ENCODE measurements at places on chromosomes 5 and 9.

DNA sequence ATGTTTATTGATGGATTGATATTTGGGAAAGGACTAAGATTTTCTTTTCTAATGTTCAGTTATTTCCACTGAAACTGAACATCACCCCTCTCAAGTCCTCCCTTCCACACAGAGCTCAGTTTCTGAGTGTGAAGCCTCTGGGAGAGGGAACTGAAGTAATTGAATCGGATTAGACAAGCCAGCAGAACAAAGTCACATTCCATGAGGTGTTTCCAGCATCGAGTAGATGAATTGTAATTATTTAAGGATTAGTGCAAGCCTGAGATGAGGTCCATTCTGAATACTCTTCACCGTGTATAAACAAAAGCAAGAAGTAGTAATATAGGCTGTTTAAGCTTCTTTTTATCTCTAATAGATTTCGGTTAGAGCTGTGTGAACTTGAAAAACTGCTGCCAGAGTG lies 2060.5 kb downstream of the MAT2B start:
- DNase-seq, result no peak

DNA sequence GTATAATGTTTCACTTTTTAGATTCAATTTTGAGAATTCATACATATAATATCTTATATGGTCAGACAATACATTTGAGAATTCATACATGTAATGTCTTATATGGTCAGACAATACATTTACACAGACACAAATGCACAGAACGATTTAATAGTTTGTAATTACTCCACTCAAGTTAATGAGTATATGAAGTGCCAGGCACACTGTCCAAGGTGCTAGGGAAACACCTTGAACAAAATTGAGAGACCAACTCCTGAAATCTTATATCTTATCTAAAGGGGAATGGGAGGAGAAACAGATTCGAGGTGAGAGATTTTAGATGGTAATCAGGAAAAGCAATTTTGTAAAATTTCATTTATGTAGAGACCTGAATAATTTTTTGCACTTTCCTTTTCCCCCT lies 994.7 kb downstream of the CDH12 start:
- no peak for DNase-seq

DNA sequence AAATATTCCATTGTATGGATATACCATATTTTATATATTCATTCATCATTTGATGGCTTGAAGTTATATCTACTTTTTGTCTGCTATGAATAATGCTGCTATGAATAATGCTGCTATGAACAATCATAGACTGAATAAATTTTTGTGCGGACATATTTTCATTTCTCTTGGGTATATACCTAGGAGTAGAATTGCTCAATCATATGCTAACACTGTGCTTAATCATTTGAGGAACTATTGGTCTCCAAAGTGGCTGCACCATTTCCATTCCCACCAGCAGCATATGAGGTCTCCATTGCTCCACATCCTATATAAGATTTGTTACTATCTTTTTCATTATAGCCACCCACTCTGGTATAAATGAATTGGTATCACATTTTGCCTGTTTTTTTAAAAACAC lies 18.3 kb upstream of the TEK start:
- DNase-seq, result no peak

GRCh38 chr5:11386398-11386797 lies 517.8 kb downstream of the CTNND2 start:
- DNase-seq, result no peak

DNA sequence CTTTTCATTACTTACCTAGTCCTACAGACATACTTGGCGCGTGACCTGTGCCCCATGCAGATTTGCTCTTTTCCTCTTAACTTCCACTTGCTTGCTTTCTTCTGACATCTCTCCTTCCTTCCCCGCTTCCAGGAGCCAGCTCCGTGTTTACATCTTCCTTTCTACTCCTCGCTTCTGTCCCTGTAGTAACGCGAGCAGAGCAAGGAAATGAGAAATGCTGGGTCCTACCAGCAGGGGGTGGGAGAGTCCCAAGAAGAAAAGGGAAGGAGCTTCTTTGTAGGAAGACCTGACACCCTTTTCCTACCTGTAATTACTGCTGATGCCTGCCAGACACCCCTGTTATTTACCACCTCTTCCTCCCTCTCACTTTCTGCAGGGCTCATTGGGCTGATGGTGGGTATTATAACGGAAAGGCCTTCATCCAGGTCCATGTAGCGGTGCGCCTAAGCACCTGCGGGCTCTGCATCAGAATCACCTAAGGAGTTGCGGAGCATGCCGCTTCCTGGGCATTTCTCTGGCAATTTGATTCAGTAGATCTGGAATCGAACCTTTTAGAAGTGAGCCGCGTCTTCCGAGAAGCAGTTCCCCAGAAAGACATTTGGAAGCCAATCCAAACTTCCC lies 1260.8 kb upstream of the WWC1 start:
- DNase-seq, result no peak

GRCh38 chr9:109918339-109919163 lies 138.6 kb downstream of the PALM2AKAP2 start:
- DNase-seq, result peak; percentile 70

DNA sequence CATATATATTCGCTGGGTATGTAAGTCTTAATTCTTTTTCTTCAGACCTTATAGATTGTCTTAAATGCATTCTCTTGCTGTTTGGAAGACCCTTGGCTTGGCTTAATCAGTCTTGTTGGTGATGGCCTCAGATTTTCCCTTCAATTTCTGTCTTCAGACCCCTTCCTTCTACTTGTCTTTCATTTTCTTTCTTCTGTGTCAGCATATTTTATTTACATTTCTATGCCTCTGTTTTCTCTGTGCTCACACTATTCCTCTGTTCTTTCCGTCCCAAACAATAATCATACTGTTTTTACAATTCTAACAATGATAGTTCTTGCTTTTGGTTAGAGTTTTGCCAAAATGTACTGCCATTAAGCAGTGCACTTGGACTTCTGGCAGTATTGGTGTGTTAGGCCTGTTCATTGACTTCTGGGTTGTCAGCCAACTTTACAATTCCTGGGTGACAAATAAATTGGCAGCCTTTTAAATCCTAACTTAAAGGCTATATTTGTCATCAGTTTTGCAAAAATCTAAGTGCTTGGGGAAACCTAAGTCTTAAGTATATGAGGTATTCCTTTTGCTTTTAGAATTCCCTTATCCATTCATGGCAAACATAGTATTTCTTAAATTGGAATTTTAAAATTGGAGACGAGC lies 8.0 kb downstream of the SRFBP1 start:
- DNase-seq, result no peak
